ENCODE measurements at places on chromosomes 12 and 14.
A peak's percentile ranks its signal among the peaks of the same experiment; 100 is the strongest.

DNA sequence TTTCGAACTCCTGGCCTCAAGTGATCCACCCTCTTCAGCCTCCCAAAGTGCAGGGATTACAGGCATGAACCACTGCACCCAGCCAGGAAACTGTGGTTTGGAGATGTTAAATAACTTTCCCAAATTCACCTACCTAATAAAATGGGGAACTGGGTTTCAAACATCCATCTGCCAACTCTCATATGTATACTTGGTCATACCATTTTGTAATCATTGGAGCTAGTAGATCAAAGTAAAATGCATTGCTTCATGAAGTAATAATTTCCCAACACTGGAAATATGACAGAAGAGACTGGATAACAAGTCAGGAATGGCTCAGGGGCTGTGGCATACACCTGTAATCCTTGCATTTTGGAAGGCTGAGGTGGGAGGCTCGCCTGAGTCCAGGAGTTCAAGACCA is 5.3 kb upstream of the HECTD1 start:
- DNase-seq = no peak

- no peak for DNase-seq
Measured at GRCh38 chr12:114884575-114884974, 200.6 kb upstream of the TBX3 start.

GRCh38 chr14:38960946-38961531 is 142.0 kb downstream of the SEC23A start:
- DNase-seq = peak; percentile 33

DNA sequence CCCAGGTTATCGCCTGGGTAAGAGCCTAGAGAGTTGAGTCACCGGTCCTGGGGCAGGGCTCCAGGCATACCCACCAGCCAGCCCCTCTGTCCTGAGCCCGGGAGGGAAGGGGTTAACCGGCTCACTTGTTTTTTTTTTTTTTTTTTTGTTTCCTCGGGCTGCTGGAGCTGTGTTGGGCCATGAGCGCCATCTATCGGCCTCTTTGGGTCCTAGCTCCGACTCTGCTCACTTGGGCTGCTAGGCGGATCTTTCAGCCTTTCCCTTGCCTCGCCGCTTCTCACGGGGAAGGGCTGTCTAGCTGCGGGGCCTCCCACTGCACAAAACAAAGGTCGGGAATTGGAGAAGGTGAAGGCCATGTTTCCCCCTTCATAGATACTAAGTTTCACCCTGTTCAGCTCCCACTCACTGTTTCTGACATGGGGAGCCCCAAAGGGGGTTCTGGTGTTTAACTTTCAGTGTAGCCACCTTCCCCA is 2.8 kb upstream of the SMUG1 start:
- DNase-seq = peak; percentile 93

- DNase-seq = no peak
Measured at GRCh38 chr12:80884651-80885050, 53.1 kb downstream of the LIN7A start.

GRCh38 chr12:11509326-11509725 is 114.0 kb upstream of the PRB2 start:
- no peak for DNase-seq

GRCh38 chr12:116508145-116509121 is 50.7 kb upstream of the MAP1LC3B2 start:
- peak; percentile 40 for DNase-seq

DNA sequence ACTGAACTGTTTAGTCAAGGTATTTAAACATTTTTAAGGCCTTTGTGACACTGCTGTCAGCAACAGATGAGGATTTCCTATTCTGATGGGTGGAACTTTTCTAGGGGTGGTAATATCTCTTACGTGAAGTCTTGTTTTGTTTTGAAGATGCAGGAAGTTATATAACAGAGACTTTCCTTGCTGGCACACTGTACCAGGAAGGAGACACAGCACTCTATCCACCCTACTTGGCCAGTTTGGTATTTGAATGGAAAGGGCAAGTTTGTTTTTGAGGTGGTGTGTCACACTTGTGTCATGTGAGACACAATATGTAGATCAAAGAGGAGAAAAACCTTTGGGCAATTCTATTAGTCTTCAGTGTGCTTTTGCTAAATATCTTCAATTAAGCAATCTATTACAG is 51.6 kb upstream of the SRP54 start:
- DNase-seq = no peak

GRCh38 chr14:91322623-91323022 is 78.1 kb upstream of the GPR68 start:
- no peak for DNase-seq

DNA sequence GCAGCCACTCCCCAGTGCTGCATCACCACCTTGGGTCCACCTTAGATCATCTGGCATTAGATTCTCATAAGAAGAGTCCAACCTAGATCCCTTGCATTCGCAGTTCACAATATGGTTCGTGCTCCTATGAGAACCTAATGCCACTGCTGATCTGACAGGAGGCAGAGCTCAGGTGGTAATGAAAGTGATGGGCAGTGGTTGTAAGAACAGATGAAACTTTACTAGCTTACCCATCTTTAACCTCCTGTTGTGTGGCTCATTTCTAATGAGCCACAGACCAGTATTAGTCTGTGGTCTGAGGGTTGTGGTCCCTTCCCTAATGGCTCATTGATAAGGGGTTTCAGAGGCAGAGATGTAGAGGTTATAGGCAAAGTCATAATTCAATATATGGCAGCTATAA is 615.9 kb upstream of the MIS18BP1 start:
- no peak for DNase-seq

GRCh38 chr14:34957771-34958286 is 25.0 kb upstream of the SRP54 start:
- DNase-seq = no peak

Data from astrocyte of the hippocampus (primary cell).